ENCODE measurements at places on chromosomes 11 and 22. TPM values are rescaled to one million over a fixed set of nuclear protein-coding genes. Genes with fewer than 3 reads are reported as not detected.
A peak's percentile ranks its signal among the peaks of the same experiment; 100 is the strongest.

LGR4 gene
- total RNA-seq: 33.4 TPM

ESAM gene
- total RNA-seq: 13.5 TPM

- H3K4me1 ChIP-seq: peaks cover 16% of the 10 kb centered on the region
- DNase-seq: peak; percentile 85
- H3K36me3 ChIP-seq: no peaks in the 10 kb centered on the region
- no peak overlapping the region for H3K4me3 ChIP-seq
These were observed 14.6 kb upstream of the TEF start for GRCh38 chr22:41367039-41367679.

GRCh38 chr11:8253566-8253965 lies 10.1 kb downstream of the LMO1 start:
- H3K4me1 ChIP-seq: peaks cover 8% of the 10 kb centered on the region
- H3K36me3 ChIP-seq: no peaks in the 10 kb centered on the region
- H3K27ac ChIP-seq: no peak overlapping the region
- no peak for DNase-seq
- no peaks in the 10 kb centered on the region for H3K27me3 ChIP-seq

DNA sequence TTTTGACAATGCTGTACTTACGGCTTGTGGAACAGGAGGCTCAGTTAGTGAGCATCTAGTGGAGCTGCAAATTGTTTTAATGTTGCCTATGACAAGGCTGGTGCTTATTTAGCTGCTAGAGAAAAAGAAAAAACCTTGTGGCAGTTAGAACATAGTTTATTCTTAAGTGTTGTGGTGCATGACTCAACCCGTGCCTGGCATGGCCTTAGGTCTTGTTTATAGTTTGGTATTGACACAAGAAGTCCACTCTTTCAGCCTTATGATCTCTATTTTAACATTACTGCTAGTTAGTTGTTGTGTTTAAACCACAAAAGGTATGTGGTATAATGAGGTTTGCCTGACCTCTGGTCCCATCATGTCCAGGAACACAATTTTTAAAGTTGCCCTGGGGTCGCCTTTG lies 744.6 kb downstream of the FAM181B start:
- DNase-seq: no peak
- no peak overlapping the region for H3K27ac ChIP-seq
- H3K36me3 ChIP-seq: no peaks in the 10 kb centered on the region
- H3K4me3 ChIP-seq: no peak overlapping the region
- no peaks in the 10 kb centered on the region for H3K27me3 ChIP-seq

API5 gene
- total RNA-seq: 90.0 TPM

DNA sequence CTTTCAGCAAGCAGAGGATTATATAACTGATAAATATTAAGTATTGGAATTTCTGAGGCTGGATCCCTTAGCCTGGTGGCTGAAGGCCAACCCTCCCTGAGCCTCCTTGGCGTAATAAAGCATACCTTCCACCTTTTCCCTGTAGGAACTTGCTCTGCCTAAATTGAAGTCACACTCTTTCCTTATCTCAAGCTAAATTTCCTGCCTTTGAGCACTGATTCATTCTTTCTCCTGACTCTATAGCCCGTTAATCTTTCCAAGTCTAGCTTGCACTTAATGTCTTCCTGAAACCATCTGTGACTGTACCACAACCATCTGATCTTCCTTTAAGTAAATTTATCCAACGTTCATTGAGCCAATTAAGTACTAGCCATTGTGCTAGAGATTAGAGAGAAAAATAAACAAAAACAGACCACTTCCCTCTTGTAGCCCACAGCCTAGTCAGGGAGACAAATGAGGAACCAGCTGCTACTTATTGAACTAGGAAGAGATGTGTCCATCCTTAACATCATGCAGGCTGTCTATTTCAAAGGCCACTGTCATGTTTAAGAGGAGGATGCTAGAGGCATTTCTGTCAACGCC lies 62.9 kb downstream of the GRK3 start:
- H3K27ac ChIP-seq: no peak overlapping the region
- no peaks in the 10 kb centered on the region for H3K4me1 ChIP-seq
- no peak for DNase-seq

GRCh38 chr11:6565988-6566703 lies 37.3 kb downstream of the RRP8 start:
- no peaks in the 10 kb centered on the region for H3K4me1 ChIP-seq
- H3K36me3 ChIP-seq: no peaks in the 10 kb centered on the region
- no peaks in the 10 kb centered on the region for H3K27me3 ChIP-seq
- no peak overlapping the region for H3K27ac ChIP-seq

GRCh38 chr22:20578707-20579106 lies 71.3 kb downstream of the MED15 start:
- no peak overlapping the region for H3K4me3 ChIP-seq
- H3K36me3 ChIP-seq: no peaks in the 10 kb centered on the region
- H3K27ac ChIP-seq: no peak overlapping the region
- no peak for DNase-seq
- H3K4me1 ChIP-seq: no peaks in the 10 kb centered on the region

GRCh38 chr22:27170491-27170890 lies 513.1 kb downstream of the MIAT start:
- H3K27me3 ChIP-seq: no peaks in the 10 kb centered on the region
- DNase-seq: no peak
- H3K4me3 ChIP-seq: no peak overlapping the region
- H3K4me1 ChIP-seq: no peaks in the 10 kb centered on the region
- no peaks in the 10 kb centered on the region for H3K36me3 ChIP-seq

- no peaks in the 10 kb centered on the region for H3K4me1 ChIP-seq
- no peak overlapping the region for H3K27ac ChIP-seq
- H3K36me3 ChIP-seq: no peaks in the 10 kb centered on the region
- no peak for DNase-seq
- H3K27me3 ChIP-seq: peaks cover 29% of the 10 kb centered on the region
These were observed 539.3 kb upstream of the B3GAT1 start for GRCh38 chr11:134951305-134951700.

GRCh38 chr11:100638648-100639047 lies 48.4 kb upstream of the ARHGAP42 start:
- no peaks in the 10 kb centered on the region for H3K4me1 ChIP-seq
- no peak overlapping the region for H3K4me3 ChIP-seq
- no peak overlapping the region for H3K27ac ChIP-seq
- H3K36me3 ChIP-seq: no peaks in the 10 kb centered on the region

PPP1CA gene
- total RNA-seq: 306 TPM

GRCh38 chr22:49094151-49094550 lies 733.5 kb downstream of the BRD1 start:
- no peak overlapping the region for H3K27ac ChIP-seq
- H3K36me3 ChIP-seq: no peaks in the 10 kb centered on the region
- peaks cover 92% of the 10 kb centered on the region for H3K27me3 ChIP-seq
- DNase-seq: no peak

DDI1 gene
- total RNA-seq: not detected

GRCh38 chr11:129374081-129374992 lies 1.3 kb upstream of the BARX2 start:
- no peaks in the 10 kb centered on the region for H3K36me3 ChIP-seq
- peaks cover 31% of the 10 kb centered on the region for H3K4me1 ChIP-seq
- H3K27ac ChIP-seq: no peak overlapping the region
- peaks cover 9% of the 10 kb centered on the region for H3K27me3 ChIP-seq
- peak; percentile 33 for DNase-seq
- H3K4me3 ChIP-seq: peak overlapping the region; percentile 95

DNA sequence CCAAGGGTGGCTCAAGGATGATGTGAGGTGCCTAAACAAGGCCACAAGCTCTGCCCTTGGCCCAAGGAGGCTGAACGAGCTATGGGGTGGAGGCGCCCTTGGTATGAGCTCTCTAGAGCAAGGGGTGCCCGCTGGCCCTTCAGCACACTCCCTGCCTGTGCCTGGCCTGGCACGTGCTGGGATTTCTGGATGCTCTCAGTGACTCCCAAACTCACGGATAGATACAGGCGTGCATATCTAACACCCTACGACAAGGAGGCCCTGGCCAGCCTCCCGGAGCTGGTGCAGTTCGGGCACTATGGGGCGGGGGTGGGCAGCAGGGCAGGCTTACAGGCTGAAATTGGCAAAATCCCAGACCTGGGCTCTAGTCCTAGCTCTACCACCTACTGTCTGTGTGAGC lies 30.6 kb downstream of the SCUBE1 start:
- peaks cover 98% of the 10 kb centered on the region for H3K27me3 ChIP-seq
- no peaks in the 10 kb centered on the region for H3K4me1 ChIP-seq
- no peak for DNase-seq
- H3K4me3 ChIP-seq: no peak overlapping the region

DNA sequence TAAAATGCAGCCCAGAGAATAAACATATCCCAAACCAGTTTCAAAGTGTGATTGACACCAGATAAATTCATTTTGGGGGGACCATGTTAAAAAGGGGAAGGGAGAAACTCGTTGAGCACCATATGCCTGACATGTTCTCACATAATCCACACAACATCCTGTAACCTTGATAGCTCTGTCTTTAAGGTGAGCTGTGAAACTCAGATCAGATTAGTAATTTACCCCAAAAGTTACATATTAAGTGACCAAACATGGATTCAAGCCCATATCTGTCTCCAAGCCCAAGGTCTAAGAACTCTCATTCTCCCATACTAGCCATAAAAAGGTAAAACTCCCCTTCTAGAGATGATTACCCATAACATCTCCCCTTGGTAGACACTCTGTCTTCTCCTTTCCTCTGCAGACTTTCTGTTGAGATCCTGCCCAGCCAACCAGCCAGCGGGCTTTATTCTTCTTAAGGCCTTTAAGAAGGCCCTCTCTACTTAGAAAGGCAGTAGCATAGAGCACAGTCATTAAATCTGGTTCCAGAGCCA lies 150.7 kb downstream of the CCDC34 start:
- H3K27ac ChIP-seq: peak overlapping the region; percentile 71
- H3K36me3 ChIP-seq: no peaks in the 10 kb centered on the region
- DNase-seq: no peak
- H3K27me3 ChIP-seq: no peaks in the 10 kb centered on the region
- H3K4me3 ChIP-seq: no peak overlapping the region

GRCh38 chr11:124543145-124543544 lies 309 bp downstream of the OR8B12 start:
- no peak overlapping the region for H3K4me3 ChIP-seq
- H3K27ac ChIP-seq: no peak overlapping the region
- peaks cover 6% of the 10 kb centered on the region for H3K27me3 ChIP-seq
- H3K36me3 ChIP-seq: no peaks in the 10 kb centered on the region
- peaks cover 1% of the 10 kb centered on the region for H3K4me1 ChIP-seq

DNA sequence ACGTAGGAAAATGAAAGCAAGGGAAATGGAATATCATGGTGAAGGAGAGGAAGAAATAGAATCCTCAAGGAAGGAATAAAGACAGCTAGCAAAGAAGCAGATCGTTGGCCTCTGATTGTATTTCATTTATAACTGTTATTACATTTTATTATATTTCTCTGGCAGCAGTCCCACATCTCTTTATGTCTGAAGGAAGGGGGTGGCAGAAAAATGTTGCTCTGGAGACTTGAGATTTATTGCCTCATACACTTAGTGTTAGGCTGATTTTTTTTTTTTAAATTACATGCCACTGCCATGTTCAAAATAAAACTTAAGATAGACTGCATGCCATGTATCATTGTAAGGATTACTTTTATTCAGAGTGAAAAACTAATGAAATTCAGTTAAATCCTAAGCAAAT lies 971.7 kb upstream of the CHORDC1 start:
- H3K36me3 ChIP-seq: no peaks in the 10 kb centered on the region
- H3K27me3 ChIP-seq: no peaks in the 10 kb centered on the region
- no peaks in the 10 kb centered on the region for H3K4me1 ChIP-seq
- no peak for DNase-seq
- no peak overlapping the region for H3K27ac ChIP-seq
- no peak overlapping the region for H3K4me3 ChIP-seq
